ENCODE measurements at places on chromosomes 3 and 15. TPM values are rescaled to one million over a fixed set of nuclear protein-coding genes. Genes with fewer than 3 reads are reported as not detected.

Gene KY
- not detected for total RNA-seq

Gene SLC9A9
- 16.2 TPM for total RNA-seq

Gene GCSAM
- not detected for total RNA-seq

Gene ROPN1
- not detected for total RNA-seq

Gene PAQR9
- total RNA-seq = not detected

All from dermis lymphatic vessel endothelial cell (primary cell).